ENCODE measurements at places on chromosomes 13 and 19.

- DNase-seq = no peak
Measured at GRCh38 chr13:88000787-88001186, 329.6 kb downstream of the SLITRK5 start.

DNA sequence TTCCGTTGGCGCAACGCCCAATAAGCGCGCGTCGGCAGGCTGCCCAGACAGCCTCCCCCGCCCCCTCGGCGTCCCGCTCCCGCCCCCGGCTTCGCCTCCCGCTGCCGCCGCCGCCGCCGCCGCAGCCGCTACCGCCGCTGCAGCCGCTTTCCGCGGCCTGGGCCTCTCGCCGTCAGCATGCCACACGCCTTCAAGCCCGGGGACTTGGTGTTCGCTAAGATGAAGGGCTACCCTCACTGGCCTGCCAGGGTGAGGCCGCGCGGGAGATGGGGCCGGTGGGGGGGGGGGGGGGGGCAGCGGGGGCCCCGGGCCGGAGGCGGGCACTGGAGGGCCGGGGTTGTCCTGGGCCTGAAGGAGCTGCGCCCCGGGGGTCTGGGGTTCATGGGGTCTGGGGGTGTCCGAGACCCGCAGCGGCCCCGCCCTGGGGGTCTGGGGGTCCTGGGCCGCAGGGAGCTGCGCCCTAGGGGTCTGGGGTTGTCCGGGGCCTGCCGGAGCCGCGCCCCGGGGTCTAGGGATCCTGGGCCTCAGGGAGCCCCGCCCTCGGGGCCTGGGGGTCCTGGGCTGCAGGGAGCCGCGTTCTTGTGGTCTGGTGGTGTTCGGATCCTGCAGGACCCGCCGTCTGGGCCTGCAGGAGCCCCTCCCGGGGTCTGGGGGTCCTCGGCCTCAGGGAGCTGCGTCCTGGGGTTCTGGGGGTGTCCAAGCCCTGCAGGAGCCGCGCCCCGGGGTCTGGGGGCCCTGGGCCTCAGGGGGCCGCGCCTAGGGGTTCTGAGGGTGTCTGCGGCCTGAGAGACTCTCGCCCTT lies at the start of gene HDGFL2:
Gene HDGFL2, plus strand, starts transcription at position 124 of the 801 bp plus-strand sequence. Its CDS starts 54 bp downstream, at position 178.
- DNase-seq = no peak

GRCh38 chr19:38712161-38712748 lies 32.0 kb downstream of the CAPN12 start:
- DNase-seq = no peak

- no peak for DNase-seq
Measured at GRCh38 chr13:27915301-27916207, 4.2 kb upstream of the PDX1 start.

GRCh38 chr13:22812793-22813192 lies 368.0 kb upstream of the SGCG start:
- DNase-seq = no peak
